ENCODE measurements at places on chromosomes 3 and 15. TPM values are rescaled to one million over a fixed set of nuclear protein-coding genes. Genes with fewer than 3 reads are reported as not detected.

Gene LRTM1
- not detected for total RNA-seq

Gene ATP13A5
- not detected for total RNA-seq

- no peak for DNase-seq
Measured at GRCh38 chr3:37785736-37786135, 75.9 kb upstream of the CTDSPL start.

DNA sequence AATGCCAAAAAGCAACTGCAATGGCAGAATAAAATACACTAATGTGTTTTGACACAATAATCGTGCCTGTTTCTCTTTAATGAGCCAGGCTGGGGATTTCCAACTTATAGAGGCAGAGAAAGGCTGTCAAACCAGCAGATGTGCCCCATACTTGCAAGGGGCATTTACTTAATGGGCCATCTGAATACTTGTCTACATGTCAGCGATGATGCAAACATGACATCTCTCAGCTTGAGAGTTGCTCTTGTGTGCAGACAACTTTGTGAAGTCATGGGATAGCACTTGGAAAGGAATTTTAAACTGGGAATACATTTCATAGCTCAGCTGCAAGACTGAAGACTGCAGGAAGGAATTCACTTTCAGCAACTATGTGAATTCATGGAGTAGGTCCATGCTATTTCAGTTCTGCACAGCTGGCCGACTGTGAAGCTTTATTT is 127.4 kb upstream of the ADAMTS9 start:
- DNase-seq, result no peak

GRCh38 chr3:130266817-130267216 is 78.7 kb upstream of the COL6A5 start:
- DNase-seq, result no peak

GRCh38 chr3:99902091-99902490 is 84.4 kb downstream of the CMSS1 start:
- no peak for DNase-seq

DNA sequence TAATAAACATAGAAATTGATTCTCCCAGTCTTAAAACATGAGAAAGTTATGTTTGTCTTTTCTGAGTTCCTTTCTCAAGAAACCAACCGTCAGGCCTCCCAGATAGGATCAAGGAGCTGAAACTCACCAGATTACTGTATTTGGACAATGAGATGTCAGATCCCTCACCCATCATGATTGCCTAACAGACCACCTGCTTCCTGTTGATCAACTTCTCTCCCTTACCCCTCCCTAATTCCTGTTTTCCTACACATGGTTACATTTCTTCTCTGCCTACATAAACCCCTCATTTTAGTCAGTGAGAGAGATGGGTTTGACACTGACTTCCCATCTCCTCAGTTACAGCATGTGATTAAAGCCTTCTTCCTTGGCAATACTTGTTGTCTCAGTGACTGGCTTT is 917.5 kb downstream of the FHIT start:
- DNase-seq, result no peak

- no peak for DNase-seq
Measured at GRCh38 chr3:59408047-59408624, 358.3 kb upstream of the CFAP20DC start.
